Left ventricle myocardium superior (tissue), 1 donor: ENCODE measurements at places on chromosomes 2 and 18. TPM values are rescaled to one million over a fixed set of nuclear protein-coding genes. Genes with fewer than 3 reads are reported as not detected.
A peak's percentile ranks its signal among the peaks of the same experiment; 100 is the strongest.

GRCh38 chr2:217512259-217512658 lies 490.5 kb downstream of the TNS1 start:
- DNase-seq: no peak

DNA sequence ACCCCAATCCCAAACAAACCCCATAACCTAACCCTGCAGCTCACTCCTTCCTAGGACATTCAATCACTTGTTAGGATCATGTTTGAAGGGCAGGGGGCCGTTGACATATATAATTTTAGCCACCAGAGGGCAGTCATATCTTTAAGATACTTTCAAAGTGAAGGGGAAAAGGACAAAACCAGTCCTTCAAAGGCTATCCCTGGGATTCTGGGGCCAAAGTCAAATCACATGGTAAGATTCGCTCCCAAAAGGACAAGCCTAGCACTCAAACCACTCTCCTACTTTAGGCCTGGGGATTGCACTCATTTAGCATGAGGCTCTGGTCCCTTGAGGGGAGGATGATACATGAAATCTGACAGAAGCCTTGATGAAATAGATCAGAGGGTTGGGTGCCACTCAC lies 44.6 kb downstream of the HAUS1 start:
- DNase-seq: no peak

DNA sequence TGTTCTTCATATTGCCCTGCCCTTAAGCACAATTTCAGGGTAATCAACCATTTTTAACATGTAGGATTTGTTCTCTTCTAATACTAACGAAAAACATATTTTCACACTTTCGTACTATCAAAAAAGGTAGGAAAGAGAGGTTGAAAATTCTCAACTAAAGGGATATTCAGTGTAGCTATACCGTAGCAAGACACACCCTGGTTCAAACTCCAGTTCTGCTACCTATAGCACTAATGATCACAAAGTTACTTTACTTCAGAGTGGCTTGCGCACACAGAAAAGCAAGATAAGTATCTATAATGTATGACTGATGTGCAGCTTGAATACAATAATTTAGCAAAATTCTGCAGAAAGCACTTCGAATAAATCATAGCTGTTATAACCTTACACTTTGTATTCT lies 125.8 kb upstream of the CD226 start:
- DNase-seq: no peak

GRCh38 chr2:124875627-124876244 lies 850.6 kb downstream of the CNTNAP5 start:
- DNase-seq: no peak

DNA sequence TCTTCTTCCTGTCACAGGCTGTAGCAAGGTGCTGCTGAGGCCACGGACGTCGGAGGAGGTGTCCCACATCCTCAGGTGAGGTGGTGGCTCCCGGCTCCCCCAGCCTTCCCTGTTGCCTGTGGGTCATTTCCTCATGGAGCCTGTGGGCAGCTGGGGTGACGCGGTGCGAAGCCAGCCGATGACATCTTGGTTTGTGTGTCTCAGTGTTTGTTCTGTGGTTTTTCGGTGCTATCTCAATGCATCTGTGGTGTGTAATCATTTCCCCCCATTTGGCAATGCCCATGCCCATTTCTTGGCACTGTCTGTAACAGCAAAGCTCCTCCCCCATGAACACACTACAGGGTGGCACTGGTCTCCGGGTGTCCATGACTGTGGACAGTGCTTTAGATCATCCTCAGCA lies 6.6 kb downstream of the D2HGDH start:
- DNase-seq: peak; percentile 23

DNA sequence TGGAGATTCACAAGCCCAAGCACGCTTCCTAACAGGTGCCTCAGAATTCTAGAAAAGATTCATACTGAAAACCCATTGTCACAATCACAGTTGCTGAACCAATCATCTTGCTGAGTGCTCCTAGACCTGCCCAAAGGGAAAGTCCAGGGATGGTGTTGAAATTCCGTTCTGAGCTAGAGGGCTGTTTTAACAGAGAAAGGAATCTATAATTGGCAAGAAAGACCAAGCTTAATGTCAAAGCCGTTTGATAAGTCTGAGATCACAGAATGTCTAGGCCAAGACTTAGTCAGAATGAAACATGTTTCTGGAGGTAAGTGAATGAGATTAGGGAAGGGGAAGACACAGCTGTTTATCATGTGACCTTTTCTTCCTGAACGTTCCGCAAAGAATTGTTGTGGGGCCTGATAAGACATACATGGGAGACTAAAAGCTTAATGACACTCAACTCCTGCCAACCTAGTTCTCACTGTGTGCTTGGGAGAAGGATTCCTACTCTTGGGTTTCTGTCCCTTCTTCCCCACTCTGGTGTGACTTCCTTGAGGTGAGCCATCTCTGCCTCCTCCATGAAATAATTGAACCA lies 27.5 kb downstream of the PMAIP1 start:
- DNase-seq: no peak

FAHD2A gene
- total RNA-seq: 46.3 TPM

TFCP2L1 gene
- 0.17 TPM for total RNA-seq
